Glutamatergic neuron (in vitro differentiated cells): ENCODE measurements at places on chromosomes 5 and 9. TPM values are rescaled to one million over a fixed set of nuclear protein-coding genes. Genes with fewer than 3 reads are reported as not detected.

PCDHB2 gene
- 103 TPM for total RNA-seq

SURF6 gene
- 15.0 TPM for total RNA-seq

FAM174A gene
- total RNA-seq, result 16.5 TPM

DNA sequence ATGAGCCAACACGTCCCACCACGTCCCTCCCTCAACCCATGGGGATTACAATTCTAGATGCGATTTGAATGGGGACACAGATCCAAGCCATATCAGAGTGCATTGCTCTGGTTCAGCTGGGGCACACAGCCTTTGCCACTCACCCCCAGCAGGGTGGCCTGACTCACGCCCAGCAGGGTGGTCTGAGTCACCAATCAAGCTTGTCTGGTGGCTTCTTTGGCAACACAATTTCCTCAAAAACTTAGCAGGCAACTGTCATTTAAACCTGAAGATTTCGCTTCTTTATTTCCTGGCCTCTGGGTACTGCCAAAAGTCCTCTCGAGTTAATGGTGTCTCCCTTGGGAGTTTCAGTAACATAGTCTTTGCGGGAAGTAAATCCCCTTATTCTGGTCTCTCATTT, 16.3 kb upstream of the SEMA5A start:
- no peak for DNase-seq

- no peak for DNase-seq
Measured at GRCh38 chr5:86881493-86882090, 263.9 kb downstream of the COX7C start.

DNA sequence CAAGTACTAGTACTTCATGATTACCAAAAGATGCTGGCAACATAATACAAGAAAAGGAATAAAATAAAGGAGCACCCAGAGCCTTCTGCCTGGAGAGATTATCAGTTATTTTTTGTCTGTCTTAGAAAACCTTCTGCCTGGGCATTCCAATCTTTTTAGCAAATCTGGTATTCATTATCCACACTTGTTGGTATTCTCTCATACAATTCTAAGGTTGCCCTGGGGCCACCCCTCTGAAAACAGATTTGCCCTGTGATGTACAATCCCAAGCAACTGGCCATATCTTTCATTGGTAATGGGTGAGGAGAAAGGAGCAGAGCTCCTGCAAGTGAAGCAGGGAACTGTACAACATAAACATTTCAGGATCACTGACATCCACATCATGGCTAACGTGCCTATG, 47.8 kb downstream of the WDR41 start:
- DNase-seq, result no peak

- no peak for DNase-seq
Measured at GRCh38 chr5:126235628-126236027, 187.6 kb upstream of the GRAMD2B start.

GRCh38 chr5:136031711-136032110, 2.9 kb downstream of the TGFBI start:
- DNase-seq, result no peak

GRCh38 chr5:147481376-147481775, 28.5 kb downstream of the DPYSL3 start:
- DNase-seq, result no peak
